ENCODE measurements at places on chromosomes 5 and 9. TPM values are rescaled to one million over a fixed set of nuclear protein-coding genes. Genes with fewer than 3 reads are reported as not detected.

PIP5KL1 gene
- 1.4 TPM for polyA plus RNA-seq

SLC25A25 gene
- 12.9 TPM for polyA plus RNA-seq

IL9 gene
- not detected for polyA plus RNA-seq

GPR150 gene
- polyA plus RNA-seq: 0.07 TPM

FAXDC2 gene
- 42.6 TPM for polyA plus RNA-seq

GNA14 gene
- polyA plus RNA-seq: 16.6 TPM

SLC36A2 gene
- 21.0 TPM for polyA plus RNA-seq

TTLL11 gene
- 7.7 TPM for polyA plus RNA-seq

SPOUT1 gene
- 35.3 TPM for polyA plus RNA-seq

GRXCR2 gene
- polyA plus RNA-seq: not detected

GDF9 gene
- 2.1 TPM for polyA plus RNA-seq

MCTP1 gene
- polyA plus RNA-seq: 7.7 TPM

TERT gene
- polyA plus RNA-seq: 0.33 TPM

FGF10 gene
- polyA plus RNA-seq: 8.7 TPM

MATR3 gene
- polyA plus RNA-seq: 753 TPM

NXNL2 gene
- 2.8 TPM for polyA plus RNA-seq

NUTM2G gene
- 1.1 TPM for polyA plus RNA-seq

IFNA21 gene
- polyA plus RNA-seq: not detected

SPINK13 gene
- polyA plus RNA-seq: 1.1 TPM

SELENOP gene
- 433 TPM for polyA plus RNA-seq

ANKRD18A gene
- polyA plus RNA-seq: 5.3 TPM

CCL27 gene
- polyA plus RNA-seq: 1.1 TPM

PRRX2 gene
- 0.52 TPM for polyA plus RNA-seq

C9 gene
- polyA plus RNA-seq: 0.37 TPM

UHRF2 gene
- 88.7 TPM for polyA plus RNA-seq

TMC1 gene
- polyA plus RNA-seq: 1.3 TPM

HACD4 gene
- 3.6 TPM for polyA plus RNA-seq
